ENCODE measurements at places on chromosomes 5 and 9.
A peak's percentile ranks its signal among the peaks of the same experiment; 100 is the strongest.

- DNase-seq, result no peak
Observed at GRCh38 chr9:38386319-38386895, 6.1 kb upstream of the ALDH1B1 start.

DNA sequence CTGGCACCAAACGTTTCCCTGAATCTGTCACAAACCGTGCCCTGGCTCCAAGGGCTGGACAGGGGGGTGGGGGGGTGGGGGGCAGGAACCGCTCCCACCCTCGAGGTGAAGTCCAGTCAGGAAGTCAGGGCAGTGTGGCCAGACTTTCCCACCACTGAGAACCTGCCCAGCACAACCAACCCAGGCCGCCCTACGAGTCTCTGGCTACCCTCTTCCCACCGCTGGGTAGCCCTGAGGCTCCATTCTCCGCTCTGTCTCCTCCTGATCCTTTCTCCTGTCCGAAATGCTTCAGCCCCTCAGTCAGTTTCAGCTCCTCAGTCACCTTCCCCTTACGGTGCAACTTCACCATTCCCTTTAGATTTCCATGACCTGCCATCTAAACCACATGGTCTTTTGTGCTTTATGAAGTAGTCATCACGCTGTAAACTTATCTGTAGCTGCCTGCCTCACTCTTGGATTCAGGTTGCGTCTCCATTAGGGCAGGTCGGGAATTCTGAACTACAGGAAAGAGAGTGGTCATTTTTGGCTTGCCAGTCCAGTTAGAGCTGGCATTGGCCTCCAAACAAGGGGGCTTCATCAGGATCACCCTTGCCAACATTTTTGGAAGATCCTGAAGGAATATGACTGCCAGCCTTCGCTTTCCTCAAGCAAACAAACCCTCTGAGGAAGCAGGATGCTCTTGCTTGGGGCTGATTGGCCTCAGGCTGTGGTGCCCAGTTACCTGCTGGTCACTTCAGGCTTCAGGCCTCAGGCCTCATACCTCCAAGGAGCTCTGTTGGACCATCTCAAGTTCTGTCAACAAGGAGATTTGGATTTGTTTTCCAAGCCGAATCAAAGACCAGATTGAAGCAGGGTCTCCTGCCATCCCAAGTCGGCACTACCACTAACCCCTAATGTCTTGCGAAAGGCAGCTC, 794 bp upstream of the DCAF12 start:
- DNase-seq, result no peak

GRCh38 chr5:15722305-15722704, 222.3 kb downstream of the FBXL7 start:
- no peak for DNase-seq

DNA sequence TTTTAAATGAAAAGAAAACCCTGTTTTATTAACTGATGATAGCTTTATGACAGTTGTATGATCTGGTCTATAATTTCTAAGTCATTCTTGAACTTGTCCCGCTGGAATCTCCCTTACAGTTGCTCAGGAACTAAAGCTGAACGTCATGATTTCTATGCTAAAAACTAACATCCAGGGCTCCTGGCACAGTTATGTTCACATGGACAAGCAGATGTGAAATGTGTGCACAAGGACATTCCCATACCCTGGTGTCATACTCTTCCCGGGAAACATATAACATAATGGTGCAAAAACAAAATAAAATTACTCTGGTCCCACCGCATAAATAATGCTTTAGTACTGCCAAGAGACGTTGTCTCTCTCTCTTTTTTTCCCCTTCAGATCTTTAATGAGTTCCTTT, 134.9 kb downstream of the PRDM6 start:
- DNase-seq, result no peak

GRCh38 chr5:151686674-151687407, at the start of gene SPARC:
Gene SPARC (minus strand): TSS chr5:151686915. CDS start chr5:151676188, 10,727 bp downstream.
- no peak for DNase-seq

- no peak for DNase-seq
Observed at GRCh38 chr9:117418111-117418510, 3.3 kb upstream of the ASTN2 start.

DNA sequence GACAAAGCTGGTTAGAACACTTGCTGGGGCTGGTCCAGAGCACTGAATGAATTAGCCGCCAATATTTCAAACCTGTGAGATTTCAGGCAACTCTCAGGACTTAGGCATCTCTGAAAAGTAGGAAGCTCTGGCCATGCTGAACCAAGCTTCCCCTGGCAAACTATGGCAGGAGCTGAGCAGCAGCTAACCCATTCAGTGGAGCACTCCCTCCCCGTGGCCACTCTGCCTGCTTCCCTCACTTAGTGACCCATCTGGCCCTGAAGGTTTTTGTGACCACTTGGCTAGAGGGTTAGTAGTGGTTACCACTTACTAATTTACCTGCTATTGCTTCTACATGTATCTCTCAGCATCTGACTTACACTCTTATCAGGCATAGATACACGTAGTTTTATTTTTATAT, 25.5 kb downstream of the FOXI1 start:
- no peak for DNase-seq

DNA sequence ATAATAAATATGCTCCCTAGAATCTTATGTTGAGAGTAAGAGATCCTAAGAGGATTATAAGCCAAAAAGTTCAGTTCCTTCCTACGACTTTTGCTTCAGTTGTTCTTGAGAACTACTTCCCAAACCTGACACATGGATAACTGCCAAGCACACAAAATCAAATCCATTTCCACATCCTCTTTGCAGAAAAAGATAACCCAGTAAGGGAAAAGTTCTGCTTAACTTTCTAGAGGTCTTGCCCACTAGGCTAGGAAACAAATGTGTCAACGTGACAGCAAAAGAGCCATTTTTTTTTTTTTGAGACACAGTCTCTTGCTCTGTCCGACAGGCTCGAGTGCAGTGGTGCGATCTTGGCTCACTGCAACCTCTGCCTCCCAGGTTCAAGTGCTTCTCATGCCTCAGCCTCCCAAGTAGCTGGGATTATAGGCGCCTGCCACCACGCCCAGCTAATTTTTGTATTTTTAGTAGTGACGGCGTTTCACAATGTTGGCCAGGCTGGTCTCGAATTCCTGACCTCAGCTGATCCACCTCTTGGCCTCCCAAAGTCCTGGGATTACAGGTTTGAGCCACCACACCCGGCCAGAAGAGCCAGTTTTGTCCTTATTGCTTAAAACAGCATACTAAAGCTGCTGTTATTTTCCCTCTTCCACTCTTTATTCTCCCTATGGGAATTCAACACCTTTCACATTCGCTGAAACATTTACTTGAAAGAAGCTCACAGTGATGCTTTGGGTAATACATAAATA, 24.2 kb downstream of the CSNK1A1 start:
- DNase-seq, result no peak

GRCh38 chr5:151417712-151418111, 29.7 kb upstream of the SLC36A1 start:
- DNase-seq, result no peak

GRCh38 chr9:112750016-112750763, at the start of gene SNX30:
Gene SNX30 (plus strand): TSS chr9:112750760. CDS start chr9:112751002, 242 bp downstream.
- peak; percentile 64 for DNase-seq

- no peak for DNase-seq
Observed at GRCh38 chr5:108989761-108990392, 242.2 kb downstream of the FER start.

GRCh38 chr5:32055891-32056866, 117.9 kb downstream of the GOLPH3 start:
- DNase-seq, result no peak

- DNase-seq, result no peak
Observed at GRCh38 chr5:123936548-123936947, 424.6 kb downstream of the CSNK1G3 start.

- DNase-seq, result no peak
Observed at GRCh38 chr5:17276445-17276844, 59.0 kb downstream of the BASP1 start.

GRCh38 chr9:12613071-12613470, 80.1 kb upstream of the TYRP1 start:
- DNase-seq, result no peak

DNA sequence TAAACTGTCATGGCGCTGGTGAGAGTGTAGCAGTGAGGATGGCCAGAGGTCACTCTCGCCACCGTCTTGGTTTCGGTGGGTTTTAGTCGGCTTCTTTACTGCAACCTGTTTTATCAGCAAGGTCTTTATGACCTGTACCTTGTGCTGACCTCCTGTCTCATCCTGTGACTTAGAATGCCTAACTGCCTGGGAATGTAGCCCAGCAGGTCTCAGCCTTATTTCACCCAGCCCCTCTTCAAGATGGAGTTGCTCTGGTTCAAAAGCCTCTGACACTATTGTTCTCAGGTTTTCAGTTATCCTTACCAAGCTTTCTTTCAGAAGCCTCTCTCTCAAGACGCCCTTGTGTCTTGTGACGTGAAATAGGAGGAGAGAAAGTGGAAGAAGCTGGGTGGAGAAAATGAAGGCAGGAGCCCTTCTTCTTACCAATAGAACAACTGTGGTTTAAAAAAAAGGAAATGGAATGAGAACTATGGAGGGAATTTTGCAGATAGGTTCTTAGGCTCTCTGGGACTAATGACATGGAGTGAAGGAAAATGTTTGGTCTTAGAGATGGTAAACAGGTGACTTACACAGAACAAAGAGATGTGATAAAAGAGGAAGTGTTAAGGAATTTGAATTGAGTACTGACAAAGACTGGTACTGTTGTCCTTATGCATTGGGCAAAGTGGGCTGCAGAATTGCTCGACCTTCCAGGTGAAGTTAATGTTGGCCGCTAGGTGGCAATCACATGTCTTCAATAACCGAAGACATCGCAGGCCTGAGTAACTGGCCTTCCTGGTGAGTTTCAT, 133.3 kb upstream of the RAI14 start:
- peak; percentile 36 for DNase-seq

DNA sequence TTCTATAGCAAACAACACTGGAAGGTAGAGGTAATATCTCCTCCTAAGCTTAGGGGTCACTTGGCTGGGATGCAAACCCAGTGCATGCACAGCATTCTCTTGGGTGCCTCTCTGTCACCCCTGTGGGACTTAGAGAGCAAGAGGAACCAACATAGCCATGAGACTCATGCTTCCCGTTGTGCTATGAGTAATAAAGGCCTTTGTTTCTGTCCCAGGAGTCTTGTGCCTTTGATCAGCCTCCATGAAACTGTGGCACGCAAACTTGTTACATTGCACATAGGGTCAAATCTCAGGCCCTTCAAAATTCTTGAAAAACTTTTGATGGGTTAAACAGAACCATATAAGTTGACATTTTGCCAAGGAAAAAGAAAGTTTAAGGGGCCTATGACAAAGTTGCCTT, 272.8 kb downstream of the TAF11L14 start:
- no peak for DNase-seq

DNA sequence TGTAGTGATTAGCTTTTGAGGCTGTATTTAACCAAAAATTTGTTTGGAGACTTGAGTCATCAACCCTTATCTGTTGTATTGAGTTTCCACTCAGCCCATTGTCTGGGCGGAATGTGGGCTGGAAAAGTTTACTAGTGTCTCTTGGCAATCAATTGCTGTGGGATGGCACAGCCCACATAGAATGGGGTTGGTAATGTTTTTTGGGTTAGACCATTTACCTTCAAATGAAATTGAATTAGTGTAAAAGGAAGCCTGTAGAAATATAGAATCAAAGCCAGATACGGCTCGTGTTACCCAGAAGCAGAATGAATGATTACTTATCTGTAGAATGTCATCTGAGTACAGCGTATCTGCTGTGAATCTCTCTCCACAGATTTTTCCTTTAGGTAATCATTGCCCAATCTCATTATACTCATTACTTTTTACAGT, 142.9 kb downstream of the AOPEP start:
- no peak for DNase-seq

DNA sequence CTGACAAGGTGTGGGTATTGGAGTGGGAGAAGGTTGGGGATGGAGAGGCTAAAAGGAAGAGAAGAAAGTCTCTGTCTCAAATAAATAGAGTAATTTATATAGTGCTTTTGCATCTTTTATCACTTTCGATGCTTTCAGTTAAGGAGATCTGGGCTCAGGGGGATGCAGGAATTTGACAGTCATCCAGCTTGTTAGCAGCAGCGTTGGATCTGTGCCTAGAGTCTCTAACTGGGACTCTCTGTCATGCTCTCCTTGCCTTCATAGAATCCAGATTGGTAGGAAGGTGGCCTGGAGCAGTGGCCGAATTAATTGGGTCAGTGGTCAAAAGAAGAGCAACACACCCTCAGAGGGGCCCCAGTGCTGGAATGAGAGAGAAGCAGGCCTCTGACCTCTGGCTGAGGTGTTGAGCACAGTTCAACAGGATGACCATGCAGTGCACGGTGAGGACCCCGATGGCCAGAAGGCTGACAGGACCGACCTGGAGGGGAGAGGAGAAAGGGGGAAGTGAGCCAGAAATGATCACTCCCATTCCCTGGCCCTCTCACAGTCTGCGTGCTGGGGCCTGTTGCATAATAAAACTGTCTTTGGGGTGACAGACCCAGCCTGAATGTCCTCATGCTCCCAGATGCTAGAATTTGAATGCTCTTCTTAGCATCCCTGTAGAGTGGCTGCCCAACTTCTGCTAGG, 7.6 kb downstream of the SLC36A3 start:
- no peak for DNase-seq

- DNase-seq, result no peak
Observed at GRCh38 chr5:150523472-150524350, 15.8 kb downstream of the NDST1 start.

- no peak for DNase-seq
Observed at GRCh38 chr5:66701244-66701643, 105.1 kb downstream of the MAST4 start.

- DNase-seq, result no peak
Observed at GRCh38 chr5:31153521-31153920, 40.0 kb upstream of the CDH6 start.

GRCh38 chr5:152113401-152113800, 188.8 kb upstream of the GLRA1 start:
- DNase-seq, result peak; percentile 30

GRCh38 chr5:137751869-137752491, 2.2 kb downstream of the HNRNPA0 start:
- DNase-seq, result no peak

GRCh38 chr9:109560470-109561132, 62.5 kb upstream of the PTPN3 start:
- DNase-seq, result no peak

- no peak for DNase-seq
Observed at GRCh38 chr5:149543361-149544027, 7.7 kb downstream of the CSNK1A1 start.

DNA sequence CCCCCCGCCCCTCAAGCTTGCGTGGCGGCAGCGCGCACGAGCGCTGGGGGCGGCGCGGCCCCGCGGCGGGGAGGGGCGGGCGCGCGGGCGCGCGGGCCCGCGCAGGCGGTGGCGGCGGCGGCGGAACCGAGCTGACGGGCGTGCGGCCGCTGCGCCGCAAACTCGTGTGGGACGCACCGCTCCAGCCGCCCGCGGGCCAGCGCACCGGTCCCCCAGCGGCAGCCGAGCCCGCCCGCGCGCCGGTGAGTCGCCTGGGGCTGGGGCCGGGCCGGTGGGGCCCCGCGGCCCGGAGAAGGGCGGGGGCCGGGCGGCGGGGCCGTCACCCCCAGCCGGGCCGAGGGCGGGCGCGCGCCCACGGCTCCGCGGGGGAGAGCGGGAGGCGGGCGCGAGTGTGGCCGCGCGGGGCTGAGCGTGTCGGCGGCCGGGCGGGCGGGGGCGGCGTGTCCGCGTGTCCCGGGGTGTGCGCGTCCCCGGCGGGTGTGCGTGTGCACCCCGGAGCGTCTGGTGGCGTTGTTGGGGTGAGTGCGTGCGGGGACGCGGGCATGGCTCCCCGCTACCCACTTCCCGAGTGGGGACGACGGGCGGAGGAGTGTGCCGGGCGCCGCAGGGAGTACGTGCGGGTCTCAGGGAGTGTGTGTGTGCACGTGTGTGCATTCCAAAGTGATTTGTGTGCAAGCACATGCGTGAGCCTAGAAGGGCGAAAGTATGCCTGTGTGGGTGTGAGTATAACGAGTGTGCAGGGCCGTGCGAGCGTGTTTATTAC, at the start of gene NEK6:
Gene NEK6, plus strand, starts transcription at position 106 of the 763 bp plus-strand sequence. CDS start 44,016 bp downstream, outside the sequence.
- peak; percentile 17 for DNase-seq

All from effector memory CD4-positive, alpha-beta T cell (primary cell).